ENCODE measurements at places on chromosomes 3 and 15.

DNA sequence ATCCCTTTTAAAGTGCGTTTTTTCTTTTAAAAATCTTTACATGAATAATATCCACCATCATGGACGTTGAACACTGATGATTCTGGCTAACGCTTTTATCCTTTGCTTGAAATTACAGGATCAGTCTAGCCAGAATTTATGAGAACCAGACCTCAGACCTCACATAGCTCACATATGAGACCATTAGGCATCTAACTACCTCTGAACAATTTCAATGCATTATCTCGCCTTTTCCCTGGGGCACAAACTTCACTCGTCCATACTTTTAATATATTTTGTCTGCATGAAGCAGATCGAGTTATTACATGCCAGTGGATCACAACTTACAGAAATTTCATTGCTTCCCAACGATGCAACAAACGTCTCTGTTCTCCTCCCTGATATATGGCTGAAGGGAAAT, 105.6 kb downstream of the MEIS2 start:
- no peak for DNase-seq

DNA sequence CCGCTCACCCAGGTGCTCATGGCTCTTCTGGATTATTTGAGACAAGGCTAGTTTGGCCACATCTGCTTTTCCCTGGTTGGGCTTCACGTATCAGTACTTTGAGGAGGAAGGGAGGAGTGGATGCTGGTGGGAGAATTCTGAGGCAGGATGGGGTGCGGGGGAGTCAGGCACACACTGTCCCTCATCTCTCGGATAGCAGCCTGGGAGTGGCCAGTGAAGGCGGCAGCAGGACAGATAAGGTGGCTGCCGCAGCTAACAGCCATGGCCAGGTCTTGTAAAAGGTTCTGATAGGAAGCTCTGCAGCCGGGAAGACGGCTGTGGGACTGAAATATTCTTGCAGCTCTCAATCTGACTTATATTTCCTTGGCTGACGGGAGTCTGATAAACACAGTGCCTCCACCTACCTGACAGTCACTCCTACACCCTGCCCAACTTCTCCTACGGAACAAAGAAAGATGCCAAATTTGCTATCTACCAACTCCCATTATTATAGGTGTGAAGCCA, 87.3 kb downstream of the MESD start:
- no peak for DNase-seq

GRCh38 chr3:47347217-47347801, 33.5 kb upstream of the PTPN23 start:
- DNase-seq = no peak

GRCh38 chr3:24420224-24420623, 74.4 kb downstream of the THRB start:
- no peak for DNase-seq

Data from C1 segment of cervical spinal cord (tissue), 14 donors.